ENCODE measurements at places on chromosomes 5 and 9.

GRCh38 chr5:138972230-138972629 lies 97.1 kb upstream of the LRRTM2 start:
- DNase-seq = no peak

GRCh38 chr9:129648764-129649115 lies 6.8 kb upstream of the ASB6 start:
- DNase-seq = no peak

DNA sequence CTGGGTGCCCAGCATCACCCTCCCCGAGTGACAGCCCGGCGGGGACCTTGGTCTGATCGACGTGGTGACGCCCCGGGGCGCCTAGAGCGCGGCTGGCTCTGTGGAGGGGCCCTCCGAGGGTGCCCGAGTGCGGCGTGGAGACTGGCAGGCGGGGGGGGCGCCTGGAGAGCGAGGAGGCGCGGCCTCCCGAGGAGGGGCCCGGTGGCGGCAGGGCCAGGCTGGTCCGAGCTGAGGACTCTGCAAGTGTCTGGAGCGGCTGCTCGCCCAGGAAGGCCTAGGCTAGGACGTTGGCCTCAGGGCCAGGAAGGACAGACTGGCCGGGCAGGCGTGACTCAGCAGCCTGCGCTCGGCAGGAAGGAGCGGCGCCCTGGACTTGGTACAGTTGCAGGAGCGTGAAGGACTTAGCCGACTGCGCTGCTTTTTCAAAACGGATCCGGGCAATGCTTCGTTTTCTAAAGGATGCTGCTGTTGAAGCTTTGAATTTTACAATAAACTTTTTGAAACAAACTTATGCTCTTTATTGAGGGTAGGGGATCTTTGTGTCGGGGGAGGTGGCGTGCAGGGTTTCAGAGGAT lies 1.3 kb downstream of the GADD45G start:
- DNase-seq = no peak

DNA sequence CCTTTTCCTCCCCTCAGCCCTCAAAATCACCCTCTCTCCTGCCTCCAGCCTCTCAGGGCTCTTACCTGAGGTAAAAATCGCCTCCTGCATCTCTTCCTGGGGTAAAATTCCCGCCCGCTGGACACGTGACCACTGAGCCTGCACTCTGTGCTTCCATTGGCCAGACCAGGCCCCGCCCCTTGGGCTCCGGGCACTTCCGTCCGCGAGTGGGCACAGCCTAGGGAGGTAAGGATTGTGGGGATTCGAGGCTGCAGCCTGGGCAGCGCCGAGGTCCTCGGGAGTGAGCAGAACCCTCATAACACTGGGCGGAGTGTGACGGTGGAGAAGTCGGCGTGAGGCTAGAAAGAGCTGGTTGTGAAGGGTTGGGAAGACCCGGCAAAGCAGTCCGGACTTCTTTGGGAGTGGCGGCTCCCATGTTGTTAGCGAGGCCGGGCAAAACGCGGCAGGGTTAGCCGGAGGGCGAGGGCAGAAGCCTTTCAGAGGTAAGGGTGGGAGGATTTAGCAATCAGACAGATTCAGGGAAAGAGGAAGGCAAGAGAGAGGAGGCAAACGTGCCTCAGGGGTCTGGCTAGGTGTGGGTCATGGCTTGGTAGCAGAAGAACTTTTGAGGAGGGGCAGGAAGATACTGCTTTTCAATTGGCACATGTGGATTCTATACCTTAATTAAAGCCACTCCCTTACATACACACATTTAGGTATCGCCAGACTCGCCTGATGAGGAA lies at the start of gene SHOC1:
SHOC1 (minus strand) TSS at position 103 of the 722 bp plus-strand sequence. CDS start 3,519 bp downstream, outside the sequence.
- DNase-seq = no peak

DNA sequence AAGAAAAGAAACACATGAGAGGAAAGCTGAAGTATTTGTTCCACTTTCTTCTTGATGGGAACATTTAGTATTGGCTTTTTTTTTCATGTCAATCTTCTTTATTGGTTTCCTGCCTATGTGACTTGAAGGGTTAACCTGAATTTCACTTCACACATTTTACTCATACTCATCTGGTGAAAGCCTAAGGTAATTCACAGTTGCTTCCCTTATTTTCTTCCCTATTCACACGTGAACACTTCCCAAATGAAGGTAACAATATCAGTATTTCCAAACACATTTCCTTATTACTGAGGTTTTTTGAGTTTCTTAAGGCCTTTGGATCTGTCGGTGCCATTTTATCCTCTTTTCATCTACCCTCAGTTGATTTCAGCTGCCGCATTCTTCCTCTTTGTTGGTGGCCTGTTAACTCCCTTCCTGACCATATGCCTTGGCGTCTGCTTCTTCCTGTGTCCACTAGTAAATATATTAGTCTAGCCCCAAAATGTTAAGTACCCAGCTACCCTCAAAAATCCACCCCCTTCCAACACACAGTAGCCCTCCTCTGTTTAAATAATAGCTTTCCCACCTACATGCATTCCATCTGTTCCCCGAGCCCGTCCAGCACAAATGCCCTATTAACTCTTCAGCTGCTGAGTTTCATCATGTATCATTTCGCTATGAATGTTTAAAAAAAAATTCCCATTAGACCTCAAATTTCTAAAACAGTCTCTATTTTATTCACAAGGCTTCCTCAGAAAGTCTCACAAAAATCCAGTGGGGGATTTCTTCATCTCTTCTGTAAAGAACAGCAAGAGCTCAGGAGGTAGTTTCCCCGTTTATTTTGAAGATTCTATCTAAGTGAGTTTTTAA lies 97.3 kb downstream of the USP20 start:
- DNase-seq = no peak

GRCh38 chr9:532707-533106 lies 308.8 kb upstream of the DMRT1 start:
- no peak for DNase-seq

GRCh38 chr9:83119873-83120272 lies 56.9 kb upstream of the RASEF start:
- DNase-seq = no peak

DNA sequence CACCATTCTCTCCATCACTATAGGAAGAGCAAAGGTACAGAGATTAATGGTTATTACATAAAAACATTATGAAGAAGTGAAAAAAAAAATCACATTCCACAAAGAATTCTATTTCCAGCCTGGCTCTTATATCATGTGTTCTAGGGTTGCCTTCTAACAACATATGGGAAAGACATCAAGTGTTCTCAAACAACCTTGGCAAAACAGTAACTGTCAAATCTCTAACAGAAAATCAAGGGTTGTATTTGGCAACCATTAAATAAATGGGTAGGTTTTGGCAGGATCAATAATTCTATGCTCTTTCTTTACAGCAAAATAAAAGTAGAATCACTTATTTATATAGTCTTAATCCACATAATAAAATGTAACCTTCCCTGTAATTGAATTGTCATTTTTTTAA lies 728.9 kb downstream of the MAT2B start:
- DNase-seq = no peak

- DNase-seq = no peak
Measured at GRCh38 chr5:24208686-24209106, 436.1 kb downstream of the CDH10 start.

GRCh38 chr5:142792012-142792864 lies 22.1 kb downstream of the ARHGAP26 start:
- no peak for DNase-seq

DNA sequence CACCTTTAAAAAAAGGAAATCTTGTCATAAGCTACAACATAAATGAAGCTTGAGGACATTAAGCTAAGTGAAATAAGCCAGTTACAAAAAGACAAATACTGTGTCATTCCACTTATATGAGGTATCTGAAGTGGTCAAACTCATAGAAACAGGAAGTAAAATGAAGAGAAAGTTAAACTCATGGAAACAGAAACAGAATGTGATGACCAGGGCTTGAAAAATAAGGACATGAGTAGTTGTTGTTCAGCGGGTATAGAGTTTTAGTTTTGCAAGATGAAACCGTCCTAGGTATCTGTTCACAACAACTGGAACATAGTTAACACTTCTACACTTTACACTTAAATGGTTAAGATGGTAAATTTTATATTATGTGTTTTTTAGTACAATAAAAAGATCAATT lies 47.8 kb upstream of the SLC1A3 start:
- DNase-seq = no peak

Data from activated CD4-positive, alpha-beta T cell treated with anti-CD3 and anti-CD28 coated beads for 24 hours (primary cell).